ENCODE measurements at places on chromosomes 7 and 10.

GRCh38 chr7:95376632-95377400, 19.4 kb downstream of the PON3 start:
- DNase-seq: no peak

GRCh38 chr7:97117035-97117371, 495 bp upstream of the SDHAF3 start:
- no peak for DNase-seq

DNA sequence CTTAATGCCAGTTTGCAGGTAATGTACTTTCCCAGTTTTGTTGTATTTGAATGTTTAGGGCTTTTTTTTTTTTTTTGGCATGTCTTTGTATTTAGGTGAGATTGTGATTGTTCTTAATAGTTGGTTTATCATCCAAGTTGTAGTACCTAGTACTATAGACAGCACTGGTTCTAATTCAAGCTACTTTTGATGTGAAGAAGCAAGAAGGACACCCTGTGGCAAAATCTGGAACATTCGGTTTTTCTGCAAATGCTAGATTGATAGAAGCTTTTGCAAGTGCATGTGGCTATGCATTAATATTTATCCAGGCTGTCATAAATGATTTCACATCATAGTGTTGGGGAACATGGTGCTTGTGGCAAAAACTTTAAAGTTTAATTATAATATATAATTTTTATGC, 248.9 kb downstream of the FOXP2 start:
- peak; percentile 52 for DNase-seq

GRCh38 chr10:110643035-110643652, 992 bp upstream of the RBM20 start:
- no peak for DNase-seq

DNA sequence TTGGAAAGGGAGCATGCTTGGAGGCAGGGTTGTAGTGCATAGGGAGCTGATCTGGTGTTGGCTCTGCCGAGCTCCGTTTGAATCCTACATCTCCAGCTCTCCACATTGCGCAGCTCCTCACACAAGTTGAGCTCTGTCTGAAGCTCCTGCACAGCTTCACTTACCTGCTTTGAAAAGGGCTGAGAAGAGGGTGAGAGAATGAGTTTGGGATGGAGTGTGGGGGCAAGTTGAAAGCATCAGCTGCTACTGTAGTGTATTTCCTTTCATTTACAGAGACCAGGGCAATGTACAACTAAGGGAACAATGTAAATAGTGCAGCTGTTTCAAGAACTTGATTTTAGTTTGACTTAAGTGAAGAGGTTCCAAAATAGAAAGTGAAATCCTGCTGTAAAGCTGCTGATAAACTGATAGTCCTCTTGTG, 88.5 kb downstream of the VTI1A start:
- no peak for DNase-seq

DNA sequence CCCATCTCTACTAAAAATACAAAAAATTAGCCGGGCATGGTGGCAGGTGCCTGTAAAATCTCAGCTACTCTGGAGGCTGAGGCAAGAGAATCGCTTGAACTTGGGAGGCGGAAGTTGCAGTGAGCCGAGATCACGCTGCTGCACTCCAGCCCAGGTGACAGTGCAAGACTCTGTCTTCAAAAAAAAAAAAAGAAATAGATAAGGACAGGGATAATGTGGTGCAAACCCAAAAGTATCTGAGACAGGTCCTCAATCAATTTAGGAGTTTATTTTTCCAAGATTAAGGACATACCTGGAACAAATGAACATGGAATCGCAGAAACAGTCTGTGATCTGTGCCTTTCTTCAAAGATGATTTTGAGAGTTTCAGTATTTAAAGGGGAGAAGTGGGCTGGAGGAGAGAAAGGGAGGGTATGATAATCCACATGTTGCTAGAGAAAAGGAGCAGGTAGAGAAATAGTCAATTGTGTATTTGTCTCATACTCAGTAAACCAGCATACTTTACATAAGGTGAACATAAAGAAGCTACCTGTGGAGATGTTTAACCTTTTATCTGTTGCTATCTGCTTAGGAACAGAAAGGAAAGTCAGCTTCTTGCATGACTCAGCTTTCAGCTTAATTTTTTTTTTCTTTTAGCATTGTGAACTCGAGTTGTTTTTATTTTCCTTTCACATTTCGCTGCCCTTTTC, 4.9 kb upstream of the MTPN start:
- DNase-seq: no peak

DNA sequence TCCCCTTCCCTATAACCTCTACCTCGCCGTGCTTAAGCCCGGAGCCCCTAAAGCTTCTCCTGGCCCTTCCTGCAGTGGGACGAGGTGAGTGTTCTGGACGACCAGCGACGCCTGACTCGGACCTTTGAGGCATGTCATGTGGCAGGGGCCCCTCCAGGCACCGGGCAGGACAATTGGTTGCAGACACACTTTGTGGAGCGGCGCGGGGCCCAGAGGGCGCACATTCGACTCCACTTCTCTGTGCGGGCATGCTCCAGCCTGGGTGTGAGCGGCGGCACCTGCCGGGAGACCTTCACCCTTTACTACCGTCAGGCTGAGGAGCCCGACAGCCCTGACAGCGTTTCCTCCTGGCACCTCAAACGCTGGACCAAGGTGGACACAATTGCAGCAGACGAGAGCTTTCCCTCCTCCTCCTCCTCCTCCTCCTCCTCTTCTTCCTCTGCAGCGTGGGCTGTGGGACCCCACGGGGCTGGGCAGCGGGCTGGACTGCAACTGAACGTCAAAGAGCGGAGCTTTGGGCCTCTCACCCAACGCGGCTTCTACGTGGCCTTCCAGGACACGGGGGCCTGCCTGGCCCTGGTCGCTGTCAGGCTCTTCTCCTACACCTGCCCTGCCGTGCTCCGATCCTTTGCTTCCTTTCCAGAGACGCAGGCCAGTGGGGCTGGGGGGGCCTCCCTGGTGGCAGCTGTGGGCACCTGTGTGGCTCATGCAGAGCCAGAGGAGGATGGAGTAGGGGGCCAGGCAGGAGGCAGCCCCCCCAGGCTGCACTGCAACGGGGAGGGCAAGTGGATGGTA, 9.2 kb downstream of the EPHB6 start:
- DNase-seq: no peak

DNA sequence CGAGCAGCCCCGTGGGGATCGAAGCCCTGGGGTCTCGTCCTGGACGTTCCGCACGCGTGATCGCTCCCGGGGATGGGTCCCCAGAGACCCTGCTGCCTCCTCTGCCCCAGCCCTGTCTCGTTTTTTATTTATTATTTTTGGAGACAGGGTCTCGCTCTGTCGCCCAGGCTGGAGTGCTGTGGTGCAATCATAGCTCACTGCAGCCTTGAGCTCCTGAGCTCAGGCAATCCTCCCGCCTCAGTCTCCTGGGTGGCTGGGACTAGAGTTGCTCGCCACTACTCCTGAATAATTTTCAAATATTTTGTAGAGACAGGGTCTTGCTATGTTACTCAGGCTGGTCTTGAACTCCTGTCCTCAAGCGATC, 319 bp upstream of the STX1A start:
- no peak for DNase-seq

DNA sequence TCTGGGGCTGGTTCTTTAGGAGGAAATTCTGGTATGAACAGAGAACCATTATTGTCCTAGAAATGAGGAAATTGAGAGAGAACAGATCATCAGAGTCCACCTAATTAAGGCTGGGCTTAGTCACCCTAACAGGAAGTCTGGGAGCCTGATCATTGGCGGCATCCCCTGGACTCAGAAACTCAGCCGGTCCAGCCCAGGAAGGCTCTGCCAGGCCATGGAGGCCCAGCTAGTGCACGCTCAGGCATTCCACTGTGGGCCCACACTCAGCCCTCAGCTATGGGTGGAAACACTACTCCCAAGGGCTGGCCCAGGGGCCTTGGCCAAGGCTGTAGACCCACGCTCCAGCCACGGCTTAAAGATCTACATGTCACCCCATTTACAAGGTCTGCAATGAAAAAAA, 109.2 kb downstream of the PTPN20 start:
- DNase-seq: no peak

- DNase-seq: no peak
These were observed 110.7 kb upstream of the SEMA3C start for GRCh38 chr7:81029511-81029910.

DNA sequence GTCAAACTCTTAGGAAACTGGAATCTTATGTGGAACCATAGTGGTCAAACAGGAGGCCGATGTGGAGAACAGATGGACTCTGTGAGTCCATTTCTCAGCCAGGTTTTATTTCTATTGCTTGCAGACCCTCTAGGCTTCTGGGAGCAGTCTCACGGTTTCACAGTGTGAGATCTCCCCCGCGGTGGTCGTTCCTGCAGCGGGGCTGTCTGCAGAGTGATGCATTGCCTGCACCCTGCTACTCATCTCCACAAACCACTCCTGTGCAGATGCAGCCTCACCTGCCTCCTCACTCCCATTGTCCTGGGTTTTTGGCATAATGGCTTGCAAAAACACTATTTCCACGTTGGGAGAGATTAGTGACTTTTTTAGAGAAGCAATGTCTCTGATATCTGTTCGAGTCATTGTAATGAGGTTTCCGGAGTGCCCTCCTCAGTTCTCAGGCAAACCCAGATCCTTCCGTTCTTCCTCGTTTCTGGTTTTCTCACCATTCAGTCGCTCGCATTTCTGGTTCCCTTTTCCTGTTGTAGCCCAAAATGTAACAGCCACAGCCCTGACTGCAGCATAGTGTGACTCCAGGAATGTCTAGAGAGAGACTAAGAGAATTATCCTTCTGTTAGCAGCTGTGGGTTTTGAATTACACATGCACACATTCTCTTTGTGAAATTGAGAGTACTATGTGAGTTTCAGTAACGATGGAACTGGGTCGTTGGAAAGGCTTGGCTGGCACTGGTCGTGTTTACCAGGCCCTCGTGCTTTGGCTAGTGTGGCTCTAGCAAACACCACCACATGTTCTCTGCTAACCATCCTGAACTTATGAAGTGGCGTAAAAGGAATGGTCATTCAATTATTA, 30.2 kb downstream of the ACADSB start:
- no peak for DNase-seq

GRCh38 chr10:62354916-62355315, 19.3 kb upstream of the ZNF365 start:
- DNase-seq: no peak

DNA sequence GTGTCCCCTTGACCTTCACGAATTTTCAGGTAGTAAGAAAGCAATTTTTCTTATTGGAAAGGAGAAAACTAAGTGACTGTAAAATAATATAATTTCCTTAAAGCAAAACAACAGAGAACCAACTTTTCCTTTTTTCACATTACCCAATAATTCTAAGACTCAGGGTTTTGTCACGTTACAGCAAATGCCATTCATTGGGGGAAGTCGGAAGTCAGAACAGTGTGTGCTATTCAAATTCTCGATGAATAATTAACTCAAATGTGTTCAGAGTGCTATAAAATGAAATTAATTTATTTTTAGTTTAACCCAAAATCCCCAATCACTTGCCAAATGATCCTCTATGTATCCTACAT, 40.0 kb downstream of the DIP2C start:
- DNase-seq: no peak

DNA sequence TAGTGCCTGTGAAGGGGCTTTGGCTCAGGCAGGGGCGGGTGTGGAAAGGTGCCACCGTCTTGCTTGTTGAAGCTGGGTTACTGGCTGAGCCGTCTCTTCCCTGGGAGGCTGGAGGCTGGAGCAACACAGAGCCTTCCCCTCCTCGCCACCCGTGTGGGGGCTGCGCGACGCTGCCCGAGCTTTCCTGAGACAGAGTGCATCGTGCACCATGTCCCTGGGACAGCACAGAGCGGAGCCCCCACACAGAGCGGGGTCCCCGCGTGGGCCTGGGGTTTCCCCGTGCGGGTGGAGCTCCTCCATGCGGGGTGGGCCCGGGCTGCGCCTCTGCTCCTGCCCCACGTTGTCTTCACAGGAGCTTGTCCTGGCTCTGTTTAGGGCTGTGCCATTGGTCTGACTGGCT, 69.9 kb downstream of the INPP5A start:
- DNase-seq: no peak

DNA sequence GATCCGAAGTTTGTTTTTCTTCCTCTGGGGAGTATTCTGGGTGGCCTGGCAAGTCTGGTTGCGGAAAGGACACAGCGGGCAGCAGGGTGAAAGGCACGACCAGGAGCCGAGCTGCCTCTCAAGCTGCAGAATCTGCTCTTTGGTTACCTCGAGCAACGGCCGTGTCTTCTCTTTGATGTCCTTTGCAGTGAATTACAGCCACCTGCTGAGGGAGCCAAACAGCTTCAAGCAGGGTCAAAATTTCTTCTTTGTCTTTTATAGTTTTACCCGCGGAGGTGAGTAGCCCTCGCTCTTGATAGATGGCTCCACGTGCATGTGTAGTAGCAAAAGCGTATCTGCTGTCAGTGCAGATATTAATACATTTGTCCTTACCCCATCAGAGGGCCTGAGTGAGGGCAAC, 177.3 kb upstream of the MBL2 start:
- peak; percentile 4 for DNase-seq

- DNase-seq: no peak
These were observed 29.0 kb downstream of the AGAP3 start for GRCh38 chr7:151115121-151115835.

DNA sequence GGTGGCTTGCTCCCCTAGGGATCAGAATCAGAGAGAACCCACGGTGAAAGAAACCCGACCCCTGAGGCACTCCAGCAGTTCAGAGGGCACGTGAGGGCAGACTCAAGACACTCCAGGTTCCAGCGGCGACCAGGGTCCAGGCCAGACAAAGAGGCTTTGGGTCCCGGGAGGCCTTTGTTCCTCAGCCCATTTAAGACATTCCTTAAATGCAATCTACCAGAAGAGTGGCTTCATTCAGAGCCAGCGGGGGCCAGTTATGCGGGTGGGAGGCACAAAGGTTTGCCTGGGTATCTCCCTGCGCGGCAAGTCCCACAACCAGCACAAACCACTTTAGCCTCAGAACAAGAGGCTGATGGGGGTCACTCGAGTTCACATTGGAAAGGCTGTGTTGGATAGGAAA, 53.6 kb downstream of the AFAP1L2 start:
- DNase-seq: no peak

DNA sequence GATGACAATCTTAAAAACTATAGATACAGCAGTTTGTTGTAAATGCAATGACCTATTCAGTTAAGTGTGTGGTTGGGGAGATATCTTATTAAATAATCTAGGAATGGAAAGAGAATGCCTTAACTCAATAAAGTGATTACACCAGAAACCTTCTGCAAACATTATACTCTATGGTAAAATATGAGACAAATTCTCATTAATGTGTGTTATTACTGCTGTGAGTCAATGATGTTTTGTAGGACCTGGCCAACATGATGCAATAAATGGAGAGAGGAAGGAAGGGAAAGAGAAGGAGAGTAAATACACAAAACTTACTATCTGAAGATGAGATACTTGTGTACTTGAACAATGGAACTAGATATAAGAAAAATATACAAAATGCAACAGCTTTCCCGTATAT, 25.1 kb downstream of the MKX start:
- no peak for DNase-seq

- no peak for DNase-seq
These were observed 77.9 kb downstream of the THSD7A start for GRCh38 chr7:11754123-11754522.

All from NAMALWA (cell line).